ENCODE measurements at places on chromosomes 7 and 10.

DNA sequence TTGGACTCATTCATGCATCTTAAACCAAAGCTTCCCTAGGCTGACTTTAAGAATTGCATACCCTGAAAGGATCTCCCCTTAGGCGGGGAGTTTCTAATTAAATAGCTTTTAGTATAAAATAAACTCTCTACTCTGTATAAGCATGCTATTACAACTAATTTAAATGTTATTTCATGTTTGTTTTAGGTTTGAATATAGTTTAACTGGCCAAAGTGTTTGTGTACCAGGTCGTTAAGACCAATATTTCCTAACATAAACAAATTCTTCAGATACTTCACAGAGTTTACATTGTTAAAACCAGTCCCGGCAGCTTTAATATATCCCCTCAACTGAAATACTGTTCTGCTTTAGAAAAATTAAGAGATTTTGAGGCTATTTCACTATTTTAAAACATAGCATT lies 2.3 kb downstream of the GLI3 start:
- no peak for DNase-seq

DNA sequence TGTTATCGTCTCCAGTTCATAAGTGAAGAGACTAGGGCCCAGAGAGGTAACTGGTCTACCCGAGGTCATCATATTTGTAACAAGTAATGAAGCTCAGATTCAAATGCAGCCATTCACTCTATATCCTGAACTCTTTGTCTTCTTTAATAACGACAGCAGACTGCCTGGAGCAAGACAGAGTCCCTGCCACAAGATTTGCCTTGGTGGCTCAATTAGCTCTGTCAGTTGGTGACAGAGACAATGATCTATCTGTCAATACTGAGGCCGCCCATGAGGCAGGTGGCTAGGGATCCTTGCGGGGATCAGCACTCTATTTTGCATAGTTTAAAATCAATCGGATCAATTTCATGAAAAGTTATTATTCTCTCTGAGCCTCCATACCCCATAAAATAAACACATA lies 43.9 kb downstream of the SH3PXD2A start:
- no peak for DNase-seq

- no peak for DNase-seq
Observed at GRCh38 chr10:61882621-61883370, 18.7 kb upstream of the ARID5B start.

DNA sequence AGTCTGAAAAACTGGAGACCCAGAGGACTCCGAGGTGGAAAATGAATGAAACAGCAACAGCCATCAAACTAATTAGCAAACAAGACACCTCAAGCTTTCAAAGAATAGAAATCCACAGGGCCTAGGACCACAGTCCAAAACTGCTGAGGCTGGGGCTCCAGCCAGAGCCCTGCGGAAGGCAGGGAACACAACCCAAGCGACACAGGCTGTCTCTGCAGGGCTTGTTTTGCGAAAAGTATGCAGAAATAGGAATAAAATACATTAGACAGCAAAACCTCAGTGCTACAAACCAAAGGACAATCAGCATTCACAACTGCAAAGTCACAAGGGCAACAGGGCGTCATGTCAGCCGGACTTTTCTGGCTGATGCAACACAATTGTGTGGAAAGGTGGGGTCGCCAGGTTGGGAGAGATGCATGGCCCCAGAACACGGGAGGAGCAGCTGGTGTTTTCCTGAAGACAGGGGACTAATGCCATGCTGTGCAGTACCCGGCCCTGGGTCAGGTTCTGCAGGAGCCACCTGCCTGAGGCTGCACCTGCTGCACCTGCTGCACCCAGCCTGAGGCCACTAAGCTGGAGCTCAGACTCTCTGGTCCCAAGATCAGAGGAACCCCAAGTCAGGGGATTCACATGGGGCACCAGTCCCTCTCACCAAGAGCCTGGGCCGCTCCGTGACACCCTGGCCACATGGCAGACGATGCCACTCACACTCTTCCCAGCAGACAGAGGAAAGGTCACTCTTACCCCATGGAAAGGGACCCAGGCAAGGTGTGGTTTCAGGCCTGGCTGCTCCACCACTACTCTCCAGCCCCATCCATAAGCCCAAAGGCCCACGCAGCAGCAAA lies 74.2 kb downstream of the MAD1L1 start:
- DNase-seq, result no peak

DNA sequence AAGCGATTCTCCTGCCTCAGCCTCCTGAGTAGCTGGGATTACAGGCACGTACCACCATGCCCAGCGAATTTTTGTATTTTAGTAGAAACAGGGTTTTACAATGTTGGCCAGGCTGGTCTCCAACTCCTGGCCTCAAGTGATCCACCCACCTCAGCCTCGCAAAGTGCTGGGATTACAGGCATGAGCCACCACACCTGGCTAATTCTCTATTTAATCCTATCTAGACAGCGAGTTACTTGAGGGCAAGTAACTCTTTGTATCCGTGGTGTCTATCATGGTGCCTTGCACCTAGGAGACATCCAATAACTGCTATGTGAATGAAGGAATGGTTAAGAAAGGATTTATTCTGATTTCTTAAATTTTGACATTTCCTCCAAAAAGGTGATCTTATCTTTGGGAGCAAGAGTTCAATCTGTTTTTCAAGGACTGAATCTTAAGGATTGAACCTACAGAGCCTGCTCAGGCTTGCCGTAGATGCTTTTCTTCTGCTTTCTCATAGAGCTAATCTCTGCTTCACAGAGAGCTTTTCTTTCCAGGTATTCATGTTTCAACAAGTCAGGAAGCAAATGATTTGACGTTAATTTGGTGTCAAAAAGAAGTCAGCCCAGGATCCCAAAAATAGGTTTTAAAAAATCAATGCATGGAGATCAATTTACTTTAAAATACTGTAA lies 101.6 kb downstream of the CUL2 start:
- DNase-seq, result no peak

DNA sequence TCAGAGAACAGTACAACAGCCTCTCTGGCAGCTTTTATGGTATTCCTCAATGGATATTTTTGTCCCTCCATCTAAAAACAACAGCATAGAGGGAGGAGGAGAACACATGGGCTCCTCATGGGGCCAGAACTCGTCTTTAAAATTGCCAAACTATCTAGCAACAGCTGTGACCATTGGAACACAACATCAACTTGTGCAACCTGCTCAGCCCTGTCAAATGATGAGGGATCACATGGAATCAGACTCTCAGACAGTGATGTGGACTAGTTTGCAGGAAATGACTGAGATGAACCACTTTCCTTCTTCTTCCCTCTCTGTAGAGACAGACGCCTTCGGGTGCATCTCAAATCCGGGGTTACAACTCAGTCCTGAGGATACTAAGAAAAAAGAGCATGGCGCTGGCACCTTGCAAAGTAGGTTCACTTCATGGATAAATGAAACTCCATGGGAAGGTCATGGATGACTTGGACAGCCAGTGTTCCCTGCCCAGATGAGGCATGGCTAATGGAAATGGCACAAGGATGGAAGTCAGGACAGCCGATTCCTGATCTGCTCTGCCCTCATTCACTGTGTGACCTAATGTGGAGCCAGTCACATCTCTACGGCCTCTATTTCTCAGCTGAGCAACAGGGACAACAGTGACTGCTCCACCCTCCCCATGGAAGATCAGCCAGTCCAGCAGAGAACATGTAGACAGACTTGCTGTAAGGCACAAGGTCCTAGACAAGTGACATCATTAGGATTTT lies 24.6 kb upstream of the DGKI start:
- no peak for DNase-seq

DNA sequence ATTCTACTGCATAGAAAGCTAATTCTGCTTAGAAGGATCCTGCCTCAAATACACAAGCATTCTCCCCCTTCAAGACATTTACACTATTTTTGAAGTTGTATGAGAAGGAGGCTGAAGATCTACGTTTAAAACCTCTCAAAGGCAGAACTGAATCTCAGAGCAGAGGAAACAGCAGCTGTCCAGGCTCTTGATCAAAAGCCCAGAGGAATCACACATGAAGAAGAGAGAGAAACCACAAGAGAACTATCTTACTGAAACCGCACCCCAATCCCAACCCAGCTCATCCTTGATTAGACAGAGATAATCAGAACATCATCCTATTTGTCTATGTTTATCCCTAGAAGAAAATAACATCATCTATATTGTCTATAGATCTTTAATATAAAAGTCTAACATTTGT lies 2.2 kb upstream of the DNAJC1 start:
- no peak for DNase-seq

DNA sequence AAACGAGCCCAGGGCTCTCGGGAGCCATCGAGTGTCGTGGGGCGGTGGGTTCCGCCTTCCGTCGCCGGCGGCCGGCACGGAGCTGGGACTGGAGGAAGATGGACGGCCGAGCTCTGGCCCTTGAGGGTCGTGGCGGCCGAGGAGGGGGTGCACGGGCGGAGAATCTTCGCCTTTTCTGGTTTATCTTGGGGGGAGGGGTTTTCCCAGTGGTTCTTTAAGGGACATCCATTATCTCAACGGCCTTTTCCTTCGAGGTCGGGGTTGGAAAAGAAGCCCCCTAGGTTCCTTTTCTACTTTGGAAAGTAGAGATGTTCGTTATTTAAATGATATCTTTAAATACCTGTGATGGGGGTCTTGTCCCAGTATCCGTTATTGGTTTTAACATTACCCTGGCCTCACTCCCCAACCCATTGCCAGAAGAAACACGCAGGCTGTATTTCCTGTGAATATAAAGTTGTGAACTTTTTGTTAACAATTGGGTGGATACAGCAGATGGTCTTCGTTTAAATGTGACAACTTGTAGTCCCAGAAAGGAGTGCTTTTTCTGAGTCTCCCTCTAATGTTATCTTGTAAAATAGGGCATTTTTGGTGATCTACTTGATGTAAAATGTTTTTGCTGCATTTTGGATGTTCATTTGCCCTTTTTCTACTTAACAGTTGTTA lies 765 bp downstream of the CCAR1 start:
- no peak for DNase-seq

- no peak for DNase-seq
Observed at GRCh38 chr10:8242295-8242872, 187.9 kb downstream of the GATA3 start.

DNA sequence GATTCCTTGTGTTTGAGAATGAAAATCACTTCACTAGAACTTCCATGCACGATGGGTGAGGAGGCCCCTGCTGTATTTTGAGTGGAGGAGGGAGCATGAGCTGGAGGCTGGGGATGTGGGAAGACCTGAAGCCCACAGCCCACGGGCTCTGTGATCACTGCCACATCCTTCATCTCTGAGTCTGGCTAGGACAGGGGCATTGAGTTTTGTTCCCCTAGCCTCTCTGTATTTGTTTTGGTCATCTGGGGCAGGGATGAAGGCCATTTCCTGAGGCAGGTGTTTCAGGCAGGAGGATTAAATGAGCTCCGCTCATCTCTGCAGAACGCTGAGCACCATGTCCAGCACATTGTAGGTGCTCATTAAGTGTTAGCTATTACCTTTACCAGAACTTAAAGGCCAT lies 293.6 kb downstream of the GLRX3 start:
- DNase-seq, result no peak

DNA sequence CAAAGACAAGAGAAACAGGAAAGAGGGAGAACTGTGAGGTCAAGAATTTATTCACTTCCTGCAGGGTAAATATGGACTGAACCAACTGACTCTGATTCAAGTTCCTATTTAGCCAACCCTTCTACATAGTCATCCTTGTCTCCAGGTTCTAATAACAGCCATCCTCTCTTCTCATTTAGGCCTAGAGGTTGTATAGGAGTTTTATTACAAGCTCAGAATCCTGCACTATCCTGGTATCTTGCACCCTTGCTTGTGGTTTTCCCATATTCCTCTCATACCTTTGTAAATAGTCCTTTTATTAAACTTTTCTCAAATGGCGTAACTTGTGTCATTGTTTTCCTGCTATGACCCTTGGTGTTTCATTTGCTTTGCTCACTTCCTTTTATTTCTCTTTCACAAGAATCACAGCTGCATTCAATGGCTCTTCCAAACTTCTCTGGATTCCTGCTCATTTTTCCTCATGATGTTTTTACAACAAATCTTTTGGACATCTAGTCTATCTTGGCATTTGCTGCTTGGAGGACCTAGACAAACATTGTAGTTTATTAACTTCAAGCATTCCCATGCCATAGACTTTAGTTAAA lies 12.4 kb upstream of the OR2A5 start:
- DNase-seq, result no peak

Data from NCI-H1105 (cell line).